Kidney glomerular epithelial cell (primary cell): ENCODE measurements at places on chromosomes 16 and 17.

- DNase-seq, result no peak
Observed at GRCh38 chr16:11805556-11805955, 8.5 kb upstream of the ZC3H7A start.

DNA sequence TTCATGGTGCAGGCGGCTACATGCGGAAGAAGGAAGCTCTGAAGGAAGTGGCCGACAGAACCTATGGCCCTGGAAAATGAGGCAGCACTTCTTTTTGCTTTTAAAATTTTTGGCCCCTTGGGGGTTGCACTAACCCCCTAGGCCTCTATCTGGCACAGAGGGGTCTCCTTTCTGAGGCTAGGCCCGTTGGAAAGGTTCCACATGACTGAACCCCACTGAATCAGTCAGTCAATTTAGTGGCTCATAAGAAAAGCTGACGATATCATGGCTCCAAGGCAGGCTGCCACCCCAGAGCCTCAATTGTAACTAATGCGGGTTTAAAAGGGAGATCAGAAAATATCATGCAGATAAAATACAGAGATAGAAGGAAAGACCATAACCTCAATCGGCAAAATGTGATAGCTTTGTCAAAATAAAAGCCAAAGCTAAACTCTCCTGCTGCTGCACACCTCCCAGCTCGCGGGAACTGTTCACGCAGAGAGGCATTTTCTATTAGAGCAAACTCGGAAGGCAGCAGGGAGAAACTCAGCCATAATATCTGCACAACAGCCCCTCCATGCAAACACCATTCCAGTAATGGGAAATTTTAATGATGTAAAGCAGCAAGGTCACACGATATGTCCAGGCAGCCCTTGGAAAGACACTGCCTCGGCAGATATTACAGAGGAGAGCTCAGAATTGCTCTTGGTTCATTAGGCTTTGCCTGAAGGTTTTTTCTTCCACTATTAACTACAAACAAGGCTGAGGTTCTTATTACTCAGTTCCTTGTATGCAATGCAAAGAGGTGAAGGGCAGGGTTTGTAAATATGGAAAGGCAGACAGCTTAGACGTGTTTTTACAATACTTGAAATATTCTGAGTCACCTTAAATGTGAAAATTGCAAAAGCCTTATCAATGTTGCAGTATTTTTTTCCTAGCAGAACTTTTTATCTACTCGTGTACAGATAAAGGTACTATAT is 200.4 kb upstream of the PMFBP1 start:
- peak; percentile 40 for DNase-seq

DNA sequence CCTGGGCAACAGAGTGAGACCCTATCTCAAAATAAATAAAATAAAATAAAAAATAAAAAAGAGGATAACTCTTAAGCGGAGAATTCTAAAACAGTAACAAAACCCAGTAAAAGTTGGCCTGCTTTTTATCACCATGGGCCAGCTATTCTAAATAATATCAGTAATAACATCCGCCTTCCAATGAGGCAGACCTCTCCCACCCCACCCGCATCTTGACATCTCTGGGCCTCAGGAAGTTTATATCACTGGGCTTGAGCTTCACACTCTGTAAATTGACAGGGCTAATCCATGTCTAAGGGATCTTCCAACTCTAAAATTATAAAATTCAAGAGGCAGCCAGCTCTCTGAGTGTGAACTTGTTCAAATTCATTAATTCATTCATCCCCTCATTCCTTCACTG is 82.9 kb upstream of the MTMR4 start:
- DNase-seq, result no peak

- no peak for DNase-seq
Observed at GRCh38 chr16:67336648-67337047, 10.0 kb downstream of the LRRC36 start.

DNA sequence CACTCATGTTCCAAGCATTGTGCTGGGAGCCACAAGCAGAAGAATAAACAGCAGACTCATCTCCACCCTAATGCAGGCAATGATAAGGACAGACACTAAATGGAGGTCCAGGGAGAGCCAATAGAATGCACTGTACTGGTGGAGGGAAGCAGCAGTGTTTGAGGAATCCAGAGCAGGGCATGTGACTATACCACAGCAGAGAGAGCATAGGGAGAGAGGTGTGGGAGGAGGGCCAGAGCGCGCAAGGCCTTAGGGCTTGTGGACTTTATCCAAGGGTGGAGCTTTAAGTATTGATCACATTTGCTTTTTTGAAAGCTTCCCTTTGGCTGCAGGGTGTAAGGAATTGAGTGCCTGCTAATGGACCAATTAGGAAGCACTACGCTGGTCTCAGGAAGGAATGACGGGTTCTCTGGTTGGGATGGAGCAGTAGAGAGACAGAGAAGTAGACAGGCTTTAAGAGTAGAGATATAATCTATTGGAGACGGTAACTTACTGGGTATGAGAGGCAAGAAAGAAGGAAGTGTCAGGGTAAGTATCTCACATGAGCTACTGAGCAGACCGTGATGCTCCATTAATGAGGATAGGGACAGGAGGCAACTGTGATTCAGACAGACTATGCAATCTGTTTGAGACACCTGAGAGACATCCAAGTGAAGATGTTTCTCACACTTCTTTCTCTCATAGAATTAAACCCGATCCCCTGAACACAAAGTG is 82.2 kb downstream of the MYO1D start:
- DNase-seq, result no peak
